ENCODE measurements at places on chromosomes 3 and 15. TPM values are rescaled to one million over a fixed set of nuclear protein-coding genes. Genes with fewer than 3 reads are reported as not detected.

DNA sequence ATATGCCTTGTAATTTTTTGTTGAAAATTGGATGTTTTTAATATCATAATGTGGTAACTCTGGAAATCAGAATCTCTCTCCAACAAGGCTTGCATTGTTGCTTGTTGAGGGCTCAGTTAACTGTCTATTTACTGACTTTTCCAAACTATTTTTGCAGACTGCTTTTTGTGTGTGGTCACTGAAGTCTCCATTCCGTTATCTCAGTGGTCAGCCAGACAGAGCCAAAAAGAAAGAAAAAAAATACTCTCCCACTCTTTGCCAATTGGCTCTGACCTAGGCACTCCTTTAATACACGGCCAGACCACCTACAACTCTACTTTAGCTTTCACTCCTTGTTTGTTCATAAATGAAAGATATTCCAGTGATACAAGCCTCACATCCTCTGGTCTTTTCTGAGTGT, 52.5 kb downstream of the IFT80 start:
- H3K36me3 ChIP-seq: peaks cover 4% of the 10 kb centered on the region
- no peaks in the 10 kb centered on the region for H3K27me3 ChIP-seq
- DNase-seq: no peak
- no peak overlapping the region for H3K4me3 ChIP-seq
- no peaks in the 10 kb centered on the region for H3K4me1 ChIP-seq
- no peak overlapping the region for H3K27ac ChIP-seq

DNA sequence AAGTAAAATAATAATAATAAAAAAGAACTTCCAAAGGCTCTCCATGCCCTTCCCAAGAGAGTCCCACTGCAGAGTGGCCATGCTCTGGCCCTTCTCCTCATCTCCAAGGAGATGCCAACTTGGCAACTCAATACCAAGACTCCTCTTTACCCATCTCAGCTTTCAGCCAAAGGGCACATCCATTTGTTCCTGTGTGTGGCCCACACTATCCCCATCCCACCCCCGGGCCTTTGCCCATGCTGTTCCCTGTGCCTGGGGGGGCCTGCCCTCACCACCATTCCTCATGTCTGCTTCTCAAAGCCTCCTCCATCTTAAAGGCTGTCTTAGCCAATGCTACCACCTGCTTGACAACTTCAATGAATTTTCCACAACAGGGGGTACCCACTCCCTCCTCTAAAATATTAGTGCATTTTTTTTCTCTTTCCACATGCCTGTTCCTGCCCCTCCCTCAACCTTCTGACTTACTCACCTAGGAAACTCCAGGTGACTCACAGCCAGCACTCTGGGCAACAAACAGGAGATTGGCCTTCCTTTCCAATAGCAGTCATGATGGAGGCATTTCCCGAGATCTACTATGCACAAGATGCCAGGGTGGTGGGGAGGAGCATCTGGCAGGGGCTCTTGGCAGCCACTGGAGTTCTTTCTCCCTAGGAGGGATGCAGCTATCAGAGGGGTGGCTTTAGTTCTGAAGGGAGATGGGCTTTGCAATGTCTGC, 109.4 kb upstream of the SMAD3 start:
- H3K27ac ChIP-seq: no peak overlapping the region
- H3K27me3 ChIP-seq: no peaks in the 10 kb centered on the region
- H3K36me3 ChIP-seq: no peaks in the 10 kb centered on the region

DNA sequence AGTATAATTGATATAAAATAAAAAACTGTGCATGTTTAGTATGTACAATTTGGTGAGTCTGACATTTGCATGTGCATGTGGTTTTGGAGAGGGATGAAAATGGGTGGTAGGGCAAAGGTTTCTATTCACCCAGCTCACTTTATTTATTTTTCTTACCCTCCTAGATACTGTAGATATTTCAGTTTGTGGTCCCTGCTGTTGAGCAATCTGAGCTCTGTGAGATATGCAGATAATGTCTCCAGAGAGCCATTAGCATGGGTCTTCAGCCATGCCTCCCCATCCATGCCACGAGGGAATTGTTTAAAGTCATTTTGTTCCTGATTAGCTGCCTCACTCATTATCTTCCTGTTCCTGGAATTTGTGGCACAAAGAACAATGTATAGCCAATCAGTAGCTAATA, 44.4 kb upstream of the B3GALNT1 start:
- H3K27me3 ChIP-seq: no peaks in the 10 kb centered on the region
- DNase-seq: no peak
- no peaks in the 10 kb centered on the region for H3K36me3 ChIP-seq
- no peaks in the 10 kb centered on the region for H3K4me1 ChIP-seq
- H3K4me3 ChIP-seq: no peak overlapping the region
- no peak overlapping the region for H3K27ac ChIP-seq

Gene MYZAP
- 20.9 TPM for total RNA-seq

GRCh38 chr3:65617209-65617608, 421.5 kb downstream of the MAGI1 start:
- no peak overlapping the region for H3K27ac ChIP-seq
- H3K36me3 ChIP-seq: no peaks in the 10 kb centered on the region
- H3K4me1 ChIP-seq: no peaks in the 10 kb centered on the region
- no peaks in the 10 kb centered on the region for H3K27me3 ChIP-seq
- no peak for DNase-seq

Gene NPAP1
- not detected for total RNA-seq

- no peak for DNase-seq
- H3K36me3 ChIP-seq: no peaks in the 10 kb centered on the region
- no peaks in the 10 kb centered on the region for H3K4me1 ChIP-seq
- H3K27me3 ChIP-seq: no peaks in the 10 kb centered on the region
- no peak overlapping the region for H3K27ac ChIP-seq
Measured at GRCh38 chr3:57726397-57726796, 29.7 kb upstream of the SLMAP start.

- no peak overlapping the region for H3K4me3 ChIP-seq
- no peak overlapping the region for H3K27ac ChIP-seq
- H3K36me3 ChIP-seq: no peaks in the 10 kb centered on the region
- H3K4me1 ChIP-seq: no peaks in the 10 kb centered on the region
Measured at GRCh38 chr3:185950728-185951127, 12.9 kb upstream of the TRA2B start.

DNA sequence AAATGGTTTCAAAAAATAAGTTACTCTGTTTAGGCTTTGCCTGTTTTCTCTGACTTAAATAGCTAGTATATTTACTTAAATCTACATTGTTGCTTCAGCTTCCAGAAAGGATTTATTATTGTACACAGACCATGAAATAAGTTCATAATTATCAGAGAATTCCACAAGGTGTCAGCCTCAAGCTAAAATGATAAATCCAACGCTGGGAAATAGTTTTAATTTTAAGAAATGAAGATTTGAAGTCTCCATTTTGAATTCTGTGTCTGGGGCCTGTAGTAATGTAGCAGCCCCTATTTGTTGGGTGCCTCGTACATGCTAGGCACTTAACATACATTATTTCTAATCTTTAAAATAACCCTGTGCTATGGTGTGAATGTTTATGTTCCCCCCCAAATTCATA, 92.6 kb upstream of the KCNMB2 start:
- H3K4me3 ChIP-seq: no peak overlapping the region
- no peak overlapping the region for H3K27ac ChIP-seq
- no peaks in the 10 kb centered on the region for H3K36me3 ChIP-seq
- H3K4me1 ChIP-seq: peaks cover 3% of the 10 kb centered on the region
- DNase-seq: no peak

GRCh38 chr15:81751256-81751655, 294.6 kb downstream of the MEX3B start:
- no peaks in the 10 kb centered on the region for H3K27me3 ChIP-seq
- H3K4me1 ChIP-seq: peaks cover 7% of the 10 kb centered on the region
- H3K4me3 ChIP-seq: no peak overlapping the region
- DNase-seq: no peak

DNA sequence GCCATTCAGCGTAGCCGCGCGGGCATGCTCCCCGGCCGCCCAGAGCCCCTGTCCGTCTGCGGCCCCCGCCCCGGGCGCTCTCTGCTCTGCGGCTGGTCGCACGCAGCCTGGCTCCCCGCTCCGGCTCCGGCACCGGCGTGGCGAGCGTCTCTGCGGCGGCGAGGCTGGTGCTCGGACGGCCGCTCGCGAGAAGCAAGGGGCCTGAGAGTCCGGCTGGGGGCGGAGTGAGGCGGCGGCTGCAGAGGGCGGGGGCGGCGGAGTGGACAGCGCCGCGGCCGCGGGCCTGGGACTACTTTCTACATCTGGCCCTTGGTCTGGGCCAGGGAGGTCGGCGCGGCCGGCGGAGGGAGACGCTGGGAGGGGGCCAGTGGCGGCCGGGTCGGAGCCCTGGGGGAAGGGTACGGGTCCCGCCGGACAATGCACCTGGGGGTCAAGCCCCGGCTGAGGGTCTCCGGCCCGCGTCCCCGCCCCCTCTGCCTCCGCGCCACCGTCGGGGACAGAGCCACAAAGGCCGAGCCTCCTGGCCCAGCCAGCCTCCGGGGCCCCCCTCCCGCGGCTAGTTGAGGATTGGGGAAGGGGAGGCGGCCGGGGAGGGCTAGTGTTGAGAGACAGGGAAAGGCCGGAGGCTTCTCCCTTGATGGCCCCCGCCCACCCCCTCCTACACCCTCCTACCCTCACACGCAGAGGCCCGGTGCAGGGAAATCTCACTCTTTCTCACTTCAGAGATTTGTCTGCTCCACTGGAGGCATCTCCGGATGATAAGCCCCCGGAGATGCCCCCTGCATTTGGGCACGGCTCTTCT, at the start of gene PRTG:
Gene PRTG (minus strand): TSS at position 226 of the 802 bp plus-strand sequence. CDS start 221 bp downstream, at position 5.
- DNase-seq: peak; percentile 91
- no peaks in the 10 kb centered on the region for H3K4me1 ChIP-seq
- H3K27me3 ChIP-seq: peaks cover 15% of the 10 kb centered on the region
- no peaks in the 10 kb centered on the region for H3K36me3 ChIP-seq

GRCh38 chr15:68421115-68421551, 10.8 kb downstream of the ITGA11 start:
- peak; percentile 65 for DNase-seq
- no peaks in the 10 kb centered on the region for H3K36me3 ChIP-seq
- H3K4me3 ChIP-seq: no peak overlapping the region

Gene C15orf62
- not detected for total RNA-seq

- no peak for DNase-seq
- no peak overlapping the region for H3K27ac ChIP-seq
- H3K36me3 ChIP-seq: no peaks in the 10 kb centered on the region
- H3K4me1 ChIP-seq: peaks cover 24% of the 10 kb centered on the region
- no peaks in the 10 kb centered on the region for H3K27me3 ChIP-seq
Measured at GRCh38 chr3:45864760-45865519, 21.4 kb upstream of the CCR9 start.

DNA sequence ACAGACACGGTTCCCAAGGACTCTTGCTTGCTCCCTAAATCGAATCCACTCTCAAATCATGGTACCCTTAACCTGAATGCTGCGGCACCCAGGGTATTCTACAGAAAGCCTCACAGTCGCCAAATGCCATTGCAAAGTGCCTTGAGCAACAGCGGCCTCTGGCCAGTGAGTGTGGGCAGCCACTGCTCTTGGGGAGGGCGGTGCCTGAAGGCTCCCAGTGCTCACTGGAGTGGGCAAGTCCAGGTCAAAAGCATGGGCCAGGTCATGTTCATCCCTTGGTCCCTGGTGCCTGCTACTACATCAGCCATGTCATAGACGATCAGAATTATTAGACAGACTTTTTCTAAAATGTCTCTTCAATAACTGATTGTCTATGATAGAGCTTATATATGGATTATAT, 82.5 kb downstream of the ADAMTS17 start:
- no peak overlapping the region for H3K4me3 ChIP-seq
- no peaks in the 10 kb centered on the region for H3K4me1 ChIP-seq
- no peak for DNase-seq
- peaks cover 14% of the 10 kb centered on the region for H3K36me3 ChIP-seq
- no peaks in the 10 kb centered on the region for H3K27me3 ChIP-seq
- H3K27ac ChIP-seq: no peak overlapping the region

Gene KNG1
- not detected for total RNA-seq

DNA sequence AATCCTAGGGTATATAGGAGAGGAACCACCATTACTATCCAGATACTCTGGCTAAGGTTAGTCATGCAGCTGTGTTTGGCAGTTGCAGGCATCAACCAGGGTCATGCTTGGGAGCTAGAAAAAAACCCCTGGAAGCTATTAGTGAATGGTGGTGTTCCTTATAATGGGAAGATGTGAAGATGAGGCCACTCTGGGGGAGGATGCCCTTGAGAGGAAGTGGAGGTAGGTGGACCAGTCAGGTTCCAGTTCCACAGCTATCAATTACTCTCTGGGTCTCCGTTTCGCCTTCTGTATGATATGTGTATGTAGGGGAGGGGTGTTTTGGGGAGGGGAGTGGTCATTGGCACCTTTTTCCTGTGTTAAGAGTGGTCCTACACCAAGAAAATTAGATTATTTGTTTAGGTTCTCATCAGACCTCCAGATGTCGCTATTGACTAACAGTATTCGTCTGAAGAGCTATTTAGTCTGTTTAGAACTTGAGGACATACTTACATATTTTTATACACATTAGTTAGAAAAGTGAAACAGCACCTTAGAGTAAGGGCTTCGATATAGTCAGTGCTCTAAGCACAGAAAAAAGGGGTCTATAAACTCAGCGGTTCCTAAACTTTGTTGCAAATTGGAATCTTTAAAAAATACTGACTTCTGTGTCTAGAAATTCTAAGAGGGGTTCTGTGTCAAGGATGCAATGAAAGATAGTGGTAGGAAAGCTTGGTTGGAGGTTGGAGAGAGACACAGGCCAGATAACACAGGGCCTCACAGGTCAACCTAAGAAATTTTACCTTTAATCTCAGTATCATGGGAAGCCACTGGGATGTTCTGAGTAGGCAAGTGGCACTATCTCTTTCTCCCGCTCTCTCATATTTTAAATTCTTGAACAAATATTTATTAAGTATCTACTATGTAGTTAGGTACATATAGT, 9.1 kb upstream of the HPS3 start:
- peak; percentile 85 for DNase-seq
- H3K36me3 ChIP-seq: no peaks in the 10 kb centered on the region
- no peak overlapping the region for H3K4me3 ChIP-seq
- H3K27ac ChIP-seq: no peak overlapping the region

DNA sequence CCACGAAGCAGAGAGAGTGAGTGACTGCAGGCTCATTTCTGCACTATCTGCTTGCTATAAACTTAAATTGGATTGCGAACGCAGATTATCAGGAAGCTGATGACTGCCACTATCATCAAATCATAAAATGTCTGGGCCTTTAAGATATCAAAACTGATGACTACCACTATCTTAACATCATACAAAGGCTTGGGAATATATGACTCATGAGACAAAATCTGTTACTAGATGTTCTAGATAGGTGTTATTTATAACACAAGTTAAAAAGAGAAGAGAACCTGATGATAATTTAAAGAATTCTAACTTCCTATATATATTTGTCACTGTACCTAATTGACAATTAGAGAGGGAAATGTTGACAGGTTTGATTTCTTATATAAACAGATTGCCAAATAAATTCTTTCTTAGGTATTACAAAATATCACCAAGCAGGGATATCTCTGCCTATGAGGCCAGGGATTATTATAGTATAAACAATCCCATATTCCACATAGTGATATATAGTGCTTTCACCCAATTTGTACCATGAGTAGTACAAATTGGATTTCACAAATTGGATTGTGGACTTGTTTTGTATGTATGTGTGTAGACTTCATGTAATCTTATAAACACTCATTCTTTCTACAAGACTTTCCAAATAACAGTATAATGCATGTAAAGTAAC, 1157.2 kb downstream of the ROBO1 start:
- no peak for DNase-seq
- H3K27me3 ChIP-seq: no peaks in the 10 kb centered on the region
- H3K4me3 ChIP-seq: no peak overlapping the region
- H3K36me3 ChIP-seq: no peaks in the 10 kb centered on the region

All from stomach (tissue), 19 donors.